ENCODE measurements at places on chromosomes 4 and X. TPM values are rescaled to one million over a fixed set of nuclear protein-coding genes. Genes with fewer than 3 reads are reported as not detected.

The DGKK gene
- polyA plus RNA-seq: 0.01 TPM

The SOX3 gene
- polyA plus RNA-seq: not detected

The ITGB1BP2 gene
- 1.7 TPM for polyA plus RNA-seq

The GUCY1A1 gene
- 1.3 TPM for polyA plus RNA-seq

The SFRP2 gene
- polyA plus RNA-seq: not detected

The CCDC160 gene
- polyA plus RNA-seq: not detected

The MAGEC1 gene
- not detected for polyA plus RNA-seq

The EIF2S3 gene
- 61.1 TPM for polyA plus RNA-seq

The EBP gene
- polyA plus RNA-seq: 120 TPM

The CT47B1 gene
- polyA plus RNA-seq: not detected

The ANOS1 gene
- not detected for polyA plus RNA-seq

The FNIP2 gene
- polyA plus RNA-seq: 25.2 TPM

The PDGFRA gene
- polyA plus RNA-seq: 0.67 TPM

The SYTL5 gene
- polyA plus RNA-seq: 4.1 TPM

The TMEM156 gene
- not detected for polyA plus RNA-seq

The RP2 gene
- 7.7 TPM for polyA plus RNA-seq

The ADAMTS3 gene
- not detected for polyA plus RNA-seq

The CXCL10 gene
- 8.1 TPM for polyA plus RNA-seq

GRCh38 chr4:124459196-124459940 lies 253.2 kb downstream of the ANKRD50 start:
- no peak for DNase-seq

- no peak for DNase-seq
These were observed 29.5 kb upstream of the C4orf54 start for GRCh38 chr4:99687120-99687519.

DNA sequence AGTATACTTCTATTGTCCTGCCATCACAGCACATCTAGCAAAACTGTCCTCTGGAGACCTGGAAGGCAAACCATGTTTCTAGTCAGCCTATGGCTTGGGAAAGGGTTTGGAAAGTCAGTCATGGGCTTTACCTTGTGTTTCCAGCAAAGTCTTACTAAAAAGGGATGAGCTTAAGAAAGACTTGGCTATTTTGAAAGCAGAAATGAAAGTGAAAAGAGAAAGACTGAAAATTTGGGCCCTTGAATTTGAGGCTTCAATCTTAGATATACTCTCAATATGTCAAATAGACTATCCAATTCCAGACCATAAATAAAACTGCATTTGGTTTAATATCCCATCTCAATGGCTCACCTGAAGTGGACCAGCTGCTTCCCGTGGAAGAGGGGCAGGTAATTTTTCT lies 127.9 kb downstream of the ZNF330 start:
- DNase-seq: no peak

GRCh38 chr4:61828960-61829359 lies 628.8 kb downstream of the ADGRL3 start:
- DNase-seq: no peak

- DNase-seq: no peak
These were observed 14.5 kb downstream of the CRMP1 start for GRCh38 chr4:5878359-5878758.

GRCh38 chr4:71692198-71692597 lies 91.7 kb downstream of the GC start:
- no peak for DNase-seq

DNA sequence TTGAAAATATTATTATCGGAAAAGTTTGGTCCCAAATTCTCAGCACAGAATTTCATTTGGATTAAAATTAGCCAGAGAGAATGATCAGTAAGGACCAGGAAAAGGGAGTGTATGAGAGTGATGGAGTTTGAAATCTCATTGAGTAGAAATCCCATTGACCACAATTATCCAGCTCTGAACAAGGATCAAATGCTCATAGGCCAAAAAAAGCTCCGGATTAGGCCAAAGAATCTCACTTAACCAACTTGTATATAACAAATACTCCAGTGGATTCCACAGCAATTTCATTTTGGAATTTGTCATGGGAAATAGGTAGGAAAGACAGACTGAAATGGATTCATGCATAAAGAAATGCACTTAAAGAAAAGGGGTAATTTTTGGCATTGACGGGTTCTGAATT lies 83.9 kb upstream of the SORBS2 start:
- no peak for DNase-seq

DNA sequence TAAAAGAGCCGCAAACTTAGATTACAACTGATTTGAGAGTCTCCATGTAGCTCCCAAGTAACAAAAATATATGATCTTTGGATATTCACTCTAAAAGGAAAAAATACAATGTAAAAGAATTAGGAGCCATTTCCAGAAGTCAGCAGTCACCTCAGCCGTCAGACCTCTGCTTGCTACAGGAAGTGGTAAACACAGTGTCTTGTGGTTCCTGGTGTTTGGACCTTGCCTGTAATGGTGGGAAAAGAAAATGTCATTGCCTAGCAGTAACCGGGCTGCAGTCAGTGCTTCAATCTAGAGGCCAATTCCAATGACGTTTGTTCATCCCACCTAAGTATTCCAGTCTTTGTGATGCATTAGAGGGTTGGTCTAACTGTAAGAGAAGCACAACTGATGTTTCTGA lies 28.9 kb upstream of the SMIM31 start:
- no peak for DNase-seq

DNA sequence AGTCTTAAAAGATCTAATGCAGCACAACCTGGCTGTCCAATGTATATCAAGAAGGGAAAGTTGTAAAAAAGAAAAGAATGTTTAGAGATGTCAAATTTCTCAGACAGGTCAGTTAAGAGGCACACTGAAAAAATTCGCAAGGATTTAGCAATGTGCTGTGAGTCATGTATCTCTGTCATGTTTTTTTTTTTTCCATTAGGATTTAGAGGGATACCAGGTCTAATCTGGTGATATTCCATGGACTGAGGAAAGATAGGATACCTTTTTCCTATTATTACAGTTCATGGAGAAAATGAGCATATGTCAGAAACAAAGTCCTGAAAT lies 815.4 kb upstream of the PCDH10 start:
- DNase-seq: no peak

- DNase-seq: no peak
These were observed 123.5 kb downstream of the PPARGC1A start for GRCh38 chr4:23766344-23766743.

- DNase-seq: no peak
These were observed 1160.3 kb downstream of the FSTL5 start for GRCh38 chr4:161003418-161004057.

GRCh38 chrX:23779025-23779424 lies 3.9 kb upstream of the SAT1 start:
- no peak for DNase-seq

- DNase-seq: no peak
These were observed 78.6 kb downstream of the HAUS3 start for GRCh38 chr4:2163311-2163821.

GRCh38 chrX:107119283-107119682 lies 661 bp upstream of the RBM41 start:
- DNase-seq: no peak

GRCh38 chr4:122671919-122672490 lies 51.1 kb upstream of the IL21 start:
- no peak for DNase-seq

GRCh38 chr4:129358571-129358970 lies 262.6 kb downstream of the C4orf33 start:
- DNase-seq: no peak

GRCh38 chr4:91279899-91280298 lies 1023.9 kb upstream of the GRID2 start:
- no peak for DNase-seq

- no peak for DNase-seq
These were observed 104.5 kb upstream of the QRFPR start for GRCh38 chr4:121485190-121485804.

DNA sequence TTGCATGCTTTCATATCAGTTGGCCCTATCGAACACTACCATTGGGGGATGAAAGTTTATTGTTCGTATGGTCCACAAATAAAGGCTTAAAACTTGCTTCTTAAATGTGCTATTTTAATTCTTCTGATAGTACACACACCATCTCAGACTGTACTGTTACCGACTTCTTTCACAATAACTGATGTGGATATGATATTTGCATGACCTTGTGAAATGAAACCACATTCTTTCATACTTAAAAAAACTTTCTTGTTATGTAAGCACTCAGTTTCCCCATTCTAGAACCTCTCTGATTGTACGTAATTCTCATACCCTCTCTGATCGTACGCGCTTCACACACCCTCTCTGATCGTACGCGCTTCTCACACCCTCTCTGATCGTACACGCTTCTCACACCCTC lies 12.0 kb upstream of the WDR19 start:
- DNase-seq: no peak

DNA sequence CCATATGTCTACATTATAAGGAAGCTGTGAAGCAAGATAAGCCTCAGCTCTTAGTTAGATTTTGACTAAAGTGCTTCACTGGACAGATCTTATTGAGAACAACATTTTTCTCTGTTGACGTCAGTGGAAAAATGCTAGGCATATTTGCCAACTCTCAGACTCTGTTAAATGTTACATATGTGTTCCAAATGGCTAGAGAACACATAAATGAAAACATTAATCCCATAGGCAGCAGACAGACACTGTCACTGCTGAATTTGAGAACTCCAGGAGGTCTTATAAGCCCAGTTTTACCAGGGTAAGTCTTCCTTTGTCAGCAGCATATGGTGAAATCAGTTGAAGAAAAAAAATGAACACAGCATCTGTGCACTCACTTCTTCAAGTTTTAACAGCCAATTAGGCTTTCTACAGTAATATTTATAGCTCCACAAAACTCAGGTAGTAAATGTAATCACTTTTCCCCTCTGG lies 186.9 kb downstream of the CAMK2D start:
- DNase-seq: no peak

DNA sequence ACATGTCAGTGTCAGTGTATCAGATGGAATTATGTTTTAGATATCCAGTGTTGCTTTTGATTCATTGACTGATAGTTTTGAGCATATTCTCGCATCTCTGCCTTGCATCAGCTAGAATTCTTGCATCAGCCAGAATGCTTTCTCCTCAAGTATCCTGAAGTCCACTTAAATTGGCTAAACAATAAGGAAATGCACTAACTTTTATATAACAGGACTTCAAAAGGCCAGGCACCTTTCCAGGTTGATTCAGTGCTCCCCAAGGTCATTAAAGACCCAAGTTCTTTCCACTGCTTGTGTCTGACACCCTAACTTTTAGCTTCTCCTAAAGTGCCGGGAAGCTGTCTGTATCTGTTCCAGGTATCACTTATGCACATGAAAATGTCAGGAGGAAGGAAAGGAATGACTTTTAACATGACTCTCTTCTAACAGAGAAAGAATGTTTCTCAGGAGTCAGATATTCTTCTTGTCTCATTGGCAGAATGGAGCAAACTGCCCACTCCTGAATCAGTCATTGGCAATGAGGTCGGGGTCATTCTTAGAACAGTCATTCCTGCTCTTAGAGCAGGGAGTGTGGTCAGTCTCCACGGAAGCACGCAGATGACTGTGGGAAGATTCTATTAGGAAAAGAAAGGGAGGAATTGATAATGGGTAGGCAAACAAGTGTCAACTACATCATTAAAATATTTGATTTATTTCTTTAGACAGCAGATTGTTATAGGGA lies 92.9 kb upstream of the TLL1 start:
- no peak for DNase-seq

GRCh38 chrX:101736651-101737050 lies 77.0 kb upstream of the ARMCX2 start:
- DNase-seq: no peak

DNA sequence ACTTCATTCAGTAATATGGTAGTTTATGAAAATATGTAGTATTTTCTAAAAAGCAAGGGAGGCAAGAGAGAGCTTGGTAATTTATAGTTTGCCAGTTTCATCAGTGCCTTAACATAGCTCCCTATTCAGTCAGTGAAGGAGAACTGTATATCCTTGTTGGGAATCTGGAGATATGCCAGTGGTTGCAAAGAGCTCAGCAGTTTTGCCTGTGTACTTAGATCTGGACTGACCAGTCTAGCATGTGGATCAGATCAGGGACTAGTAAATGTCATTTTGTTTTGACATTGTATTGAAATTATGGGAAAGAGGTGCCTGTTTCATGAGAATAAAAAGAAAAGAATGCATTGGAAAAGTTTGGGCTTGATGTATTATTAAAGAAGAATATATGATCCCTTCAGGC lies 88.6 kb downstream of the ZIC3 start:
- DNase-seq: no peak

- no peak for DNase-seq
These were observed 56.5 kb downstream of the FBXL5 start for GRCh38 chr4:15598644-15599043.

- DNase-seq: no peak
These were observed 47.0 kb downstream of the TASL start for GRCh38 chrX:30530606-30531005.

- peak; percentile 87 for DNase-seq
These were observed 55.3 kb upstream of the SLC25A43 start for GRCh38 chrX:119343856-119344255.

- DNase-seq: no peak
These were observed 146.2 kb upstream of the FAT4 start for GRCh38 chr4:125168531-125168930.

DNA sequence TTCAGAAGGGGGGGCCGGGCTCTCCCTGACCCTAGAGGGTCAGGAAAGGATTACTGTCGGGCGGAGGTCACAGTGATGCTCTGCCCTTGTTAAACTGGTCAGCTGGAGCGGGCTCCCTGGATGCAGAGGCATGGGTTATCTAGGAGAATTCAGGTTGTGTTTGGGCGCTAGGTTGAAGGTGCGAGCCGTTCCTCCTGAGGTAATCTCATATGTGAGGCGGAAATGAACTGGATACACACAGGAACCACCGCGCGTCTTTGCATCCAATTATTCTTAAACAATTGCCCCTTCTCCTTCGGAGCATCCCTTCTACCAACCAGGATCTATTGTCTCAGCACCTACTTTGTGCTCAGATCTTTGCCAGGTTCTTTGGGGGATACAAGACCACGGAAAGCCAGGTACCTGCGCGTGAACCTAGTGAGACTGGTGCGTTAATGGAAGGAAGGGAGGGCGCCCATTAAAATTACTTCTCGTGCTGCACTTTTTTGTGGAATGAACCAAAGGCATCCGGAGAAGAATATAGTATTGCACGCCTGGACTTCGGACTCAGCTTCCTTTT lies 28.4 kb downstream of the HAND2 start:
- no peak for DNase-seq

- DNase-seq: no peak
These were observed 51.1 kb downstream of the GPC4 start for GRCh38 chrX:133364196-133364595.

All from small intestine (tissue), 16 donors.